ENCODE measurements at places on chromosomes 1 and 21.

GRCh38 chr1:57489358-57490036 lies 65.6 kb upstream of the DAB1 start:
- DNase-seq = no peak

GRCh38 chr1:224747578-224747977 lies 131.5 kb downstream of the CNIH3 start:
- DNase-seq = no peak

GRCh38 chr1:179166663-179167417 lies 62.6 kb downstream of the ABL2 start:
- DNase-seq = no peak

DNA sequence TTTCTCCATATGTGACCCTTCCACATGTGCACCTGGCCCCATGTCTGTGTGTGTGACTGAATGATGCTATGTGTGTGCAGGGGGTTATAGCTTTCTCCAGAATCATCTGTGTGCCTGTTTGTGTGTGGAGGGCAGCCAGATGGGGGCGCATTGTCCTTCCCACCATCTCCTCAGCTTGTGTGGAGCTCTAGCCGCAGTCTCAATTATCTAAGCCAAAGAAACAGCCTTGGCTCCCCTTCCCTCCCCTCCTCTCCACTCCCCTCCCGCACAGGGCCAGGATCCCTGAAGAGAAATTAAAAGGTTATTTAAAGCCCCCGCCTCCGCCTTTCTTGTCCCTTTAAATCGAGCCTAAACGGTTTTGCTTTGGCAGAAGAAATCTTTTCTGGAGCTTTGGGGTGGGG lies 1.8 kb upstream of the DMBX1 start:
- no peak for DNase-seq

- DNase-seq = no peak
These were observed 26.3 kb downstream of the GADD45A start for GRCh38 chr1:67711158-67711854.

- DNase-seq = no peak
These were observed 57.7 kb downstream of the UBE2T start for GRCh38 chr1:202283991-202284390.

GRCh38 chr21:31554511-31555022 lies 104.9 kb upstream of the SOD1 start:
- no peak for DNase-seq

DNA sequence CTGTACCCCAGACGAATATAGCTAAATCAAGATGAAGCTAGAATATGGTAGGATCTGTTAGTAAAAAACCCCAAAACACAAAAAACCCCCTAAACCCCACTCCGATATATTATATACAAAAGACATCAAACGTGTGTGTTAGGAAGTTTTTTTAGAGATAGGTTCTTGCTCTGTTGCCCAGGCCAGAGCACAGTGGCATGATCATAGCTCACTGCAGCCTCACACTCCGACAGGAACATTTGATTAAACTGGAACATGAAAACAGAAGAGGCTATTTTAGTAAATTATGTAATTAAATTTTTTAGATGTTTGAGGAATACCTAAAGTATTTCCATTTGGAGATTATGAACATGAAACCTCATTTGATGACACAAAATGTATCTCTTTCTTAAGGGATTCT lies 8.2 kb upstream of the RYR2 start:
- no peak for DNase-seq

- DNase-seq = no peak
These were observed 802.8 kb upstream of the CXADR start for GRCh38 chr21:16709866-16710550.
